ENCODE measurements at places on chromosomes 11 and 22.

DNA sequence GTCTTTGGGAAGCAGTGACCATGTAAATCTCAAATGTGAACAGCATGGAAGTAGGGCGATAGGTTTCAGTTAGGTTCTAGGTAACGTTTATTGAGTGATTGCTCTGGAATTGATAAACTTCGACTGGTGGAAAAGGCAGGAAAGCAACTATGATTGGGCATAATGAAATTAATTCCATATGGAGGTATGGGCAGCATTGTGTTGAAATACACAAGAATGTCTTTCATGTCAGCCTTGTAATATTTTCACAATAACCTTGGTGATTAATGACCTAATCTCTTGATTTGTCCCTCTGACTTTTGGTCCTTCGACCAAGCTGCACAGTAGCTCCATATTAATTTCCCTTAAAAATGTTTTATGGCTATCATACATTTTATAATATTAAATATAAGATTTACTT lies 2.8 kb downstream of the CEP57 start:
- no peak for DNase-seq

- DNase-seq: no peak
Observed at GRCh38 chr11:119415966-119416365, 7.0 kb downstream of the THY1 start.

DNA sequence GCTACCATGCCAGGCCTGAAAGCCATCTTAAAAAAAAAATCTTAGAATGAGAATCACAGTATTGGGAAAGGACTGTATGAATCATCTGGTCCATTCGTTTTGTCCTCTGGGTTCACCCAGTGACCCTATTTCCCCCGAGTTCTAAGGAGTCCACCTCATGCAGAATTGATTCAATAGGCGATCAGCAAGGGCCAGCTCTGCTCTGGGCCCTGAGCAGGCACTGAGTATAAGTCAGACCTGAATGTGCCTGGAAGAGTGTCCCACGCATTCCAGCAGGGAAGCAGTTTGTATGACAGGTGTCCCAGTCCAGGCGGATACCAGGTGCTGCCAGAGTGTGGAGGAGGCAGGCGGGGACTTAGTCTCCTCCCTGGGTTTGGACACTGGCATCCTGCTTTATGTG lies 883 bp upstream of the HMOX1 start:
- DNase-seq: no peak

DNA sequence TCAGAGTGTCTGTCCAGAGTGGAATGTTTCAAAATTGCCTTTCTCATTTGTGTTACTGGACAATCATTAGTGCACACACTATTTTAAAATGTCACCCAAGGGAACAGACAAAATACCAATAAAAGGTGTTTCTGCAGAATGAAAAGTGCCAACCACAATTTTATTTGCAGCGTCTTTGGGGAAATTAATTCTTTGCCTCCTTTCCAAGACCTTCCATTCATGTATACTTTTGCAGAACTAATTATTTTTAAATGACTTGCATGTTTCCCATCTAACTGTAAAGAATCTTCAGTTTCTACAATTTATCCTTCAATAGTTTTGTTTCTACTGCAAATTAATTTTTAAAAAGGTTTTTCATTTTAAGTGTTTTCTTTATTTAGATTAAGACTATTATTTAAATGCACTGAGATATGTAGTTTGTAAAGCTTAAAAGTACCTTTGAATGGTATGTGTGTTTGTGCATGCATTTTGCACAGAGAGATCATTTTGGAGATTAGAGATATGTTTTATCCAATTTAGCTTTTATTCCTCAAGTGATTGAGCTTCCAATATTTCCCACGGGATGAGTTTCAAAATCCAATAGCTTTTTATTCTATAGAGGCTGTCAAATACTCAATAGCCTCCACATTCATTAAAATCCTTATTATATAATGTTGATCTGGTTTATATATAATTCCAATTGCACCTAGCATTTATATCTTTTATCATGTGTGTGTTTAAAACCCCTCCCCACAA lies 1235.7 kb downstream of the LRRC4C start:
- no peak for DNase-seq

DNA sequence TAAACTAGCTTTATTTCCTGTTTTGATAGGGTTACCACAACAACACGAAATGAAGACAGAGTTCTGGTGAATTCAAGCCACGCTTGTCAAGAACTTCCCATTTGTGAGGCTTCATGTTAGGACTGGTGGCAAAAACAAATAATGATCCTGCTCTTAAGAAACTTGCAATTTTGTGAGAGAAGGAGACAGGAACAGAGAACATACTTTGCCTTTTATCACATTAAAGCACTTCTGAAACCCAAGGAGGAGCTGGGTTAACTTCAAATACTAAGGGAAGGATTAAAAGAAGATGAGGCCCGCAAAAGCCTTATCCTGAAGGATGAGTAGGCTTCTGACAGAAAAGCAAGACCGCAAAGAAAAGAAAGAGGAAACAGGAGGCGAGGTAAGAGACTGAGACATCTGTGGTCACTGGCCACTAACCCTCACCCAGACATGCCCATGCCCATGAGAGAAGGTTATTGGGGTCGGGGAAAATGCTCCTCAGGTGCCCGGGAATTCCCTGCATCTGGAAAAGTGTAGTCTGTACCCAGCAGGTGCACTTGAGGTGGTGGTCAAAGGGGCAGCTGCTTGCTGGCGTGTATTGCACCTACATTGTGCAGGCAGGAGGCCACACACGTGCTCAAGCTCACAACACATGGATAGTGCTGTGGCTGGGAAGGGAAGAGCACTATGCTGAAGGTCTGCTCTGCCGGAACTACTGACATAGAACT lies 50.5 kb downstream of the MAPK1 start:
- DNase-seq: no peak

Data from stimulated activated CD8-positive, alpha-beta memory T cell treated with anti-CD3 and anti-CD28 coated beads, Interleukin-7, amount 100 ng/mL, for 24 hours (primary cell).